ENCODE measurements at places on chromosomes 12 and 14. TPM values are rescaled to one million over a fixed set of nuclear protein-coding genes. Genes with fewer than 3 reads are reported as not detected.
A peak's percentile ranks its signal among the peaks of the same experiment; 100 is the strongest.

DNA sequence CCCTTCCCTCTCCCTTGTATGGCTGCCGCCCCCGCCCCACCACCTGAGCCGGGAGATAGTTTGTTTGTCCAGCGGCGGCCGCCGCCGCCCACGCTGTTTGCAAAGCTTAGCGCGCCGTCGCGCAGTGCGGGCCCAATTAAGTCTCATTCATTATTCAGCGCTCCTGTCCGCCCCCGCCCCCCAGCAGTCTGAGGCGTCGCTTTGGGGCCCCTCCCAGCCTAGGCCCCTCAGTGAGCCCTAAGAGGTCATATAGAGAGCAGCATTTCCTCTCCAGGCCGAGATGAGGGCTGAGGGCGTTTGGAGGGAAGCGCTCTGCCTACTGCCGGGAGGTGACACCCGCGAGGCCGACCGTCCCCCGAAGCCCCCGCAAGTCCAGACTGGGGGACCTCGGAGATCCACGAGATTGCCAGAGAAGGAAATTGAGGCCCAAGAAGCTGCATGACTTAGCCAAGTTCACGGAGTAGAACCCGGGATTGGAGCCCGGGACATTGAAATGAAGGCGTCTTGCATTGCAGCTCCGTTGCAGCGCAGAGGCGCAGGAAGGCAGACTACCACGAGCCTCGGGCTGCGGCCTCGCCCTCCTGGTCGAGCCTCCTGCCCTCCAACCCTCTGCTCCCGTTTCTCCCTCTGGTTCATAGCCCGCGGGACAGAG lies at the start of gene DNAJC22:
Gene DNAJC22 (plus strand): TSS at position 230 of the 652 bp plus-strand sequence. CDS start 1,985 bp downstream, outside the sequence.
- peaks cover 27% of the 10 kb centered on the region for H3K27me3 ChIP-seq
- peak within 1 kb of the TSS; percentile 36 for H3K4me3 ChIP-seq
- H3K36me3 ChIP-seq, result no peaks in the 10 kb centered on the region
- H3K4me1 ChIP-seq, result peaks cover 23% of the 10 kb centered on the region
- no peak within 1 kb of the TSS for H3K27ac ChIP-seq

The NPFF gene
- not detected for total RNA-seq

The RAD51AP1 gene
- total RNA-seq, result 51.3 TPM

DNA sequence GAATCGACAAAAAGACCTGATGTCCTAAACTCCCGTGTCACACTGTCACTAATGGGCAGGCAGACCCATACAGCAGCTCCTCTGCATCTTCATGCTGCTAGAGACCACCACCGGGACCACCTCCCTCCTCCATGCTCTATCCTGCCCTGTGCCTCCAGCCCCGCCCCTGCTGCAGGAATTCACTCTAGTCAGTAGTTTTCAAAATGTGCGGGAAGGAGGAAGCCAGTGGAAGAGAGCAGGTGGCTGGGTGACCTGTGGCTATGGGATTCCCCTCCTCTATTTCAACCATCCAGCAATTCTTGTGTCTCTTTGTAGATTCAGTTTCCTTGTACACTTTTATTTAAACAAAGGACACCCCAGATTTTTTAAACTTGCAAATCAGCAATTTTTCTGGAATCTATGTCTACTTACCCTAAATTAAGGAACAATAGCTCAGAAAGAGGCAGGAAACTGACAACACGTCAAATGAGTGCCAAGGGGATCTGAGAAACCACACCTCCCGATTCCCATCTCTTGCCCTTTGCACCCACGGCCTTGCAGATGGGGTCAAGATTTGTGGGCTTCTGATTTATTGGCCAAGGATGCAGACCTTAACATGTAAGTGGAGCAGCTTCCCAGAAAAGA lies 20.4 kb upstream of the MAP1LC3B2 start:
- no peaks in the 10 kb centered on the region for H3K27me3 ChIP-seq
- H3K36me3 ChIP-seq, result no peaks in the 10 kb centered on the region
- DNase-seq, result no peak
- H3K4me3 ChIP-seq, result no peak overlapping the region
- peaks cover 27% of the 10 kb centered on the region for H3K4me1 ChIP-seq

The TAMALIN gene
- 1.3 TPM for total RNA-seq

The GALNT8 gene
- not detected for total RNA-seq

The PTPN21 gene
- total RNA-seq, result 1.9 TPM

GRCh38 chr12:51371295-51371953 lies 19.8 kb downstream of the GALNT6 start:
- no peaks in the 10 kb centered on the region for H3K36me3 ChIP-seq
- H3K4me3 ChIP-seq, result no peak overlapping the region
- H3K27me3 ChIP-seq, result no peaks in the 10 kb centered on the region
- peaks cover 15% of the 10 kb centered on the region for H3K4me1 ChIP-seq
- DNase-seq, result no peak
- no peak overlapping the region for H3K27ac ChIP-seq

DNA sequence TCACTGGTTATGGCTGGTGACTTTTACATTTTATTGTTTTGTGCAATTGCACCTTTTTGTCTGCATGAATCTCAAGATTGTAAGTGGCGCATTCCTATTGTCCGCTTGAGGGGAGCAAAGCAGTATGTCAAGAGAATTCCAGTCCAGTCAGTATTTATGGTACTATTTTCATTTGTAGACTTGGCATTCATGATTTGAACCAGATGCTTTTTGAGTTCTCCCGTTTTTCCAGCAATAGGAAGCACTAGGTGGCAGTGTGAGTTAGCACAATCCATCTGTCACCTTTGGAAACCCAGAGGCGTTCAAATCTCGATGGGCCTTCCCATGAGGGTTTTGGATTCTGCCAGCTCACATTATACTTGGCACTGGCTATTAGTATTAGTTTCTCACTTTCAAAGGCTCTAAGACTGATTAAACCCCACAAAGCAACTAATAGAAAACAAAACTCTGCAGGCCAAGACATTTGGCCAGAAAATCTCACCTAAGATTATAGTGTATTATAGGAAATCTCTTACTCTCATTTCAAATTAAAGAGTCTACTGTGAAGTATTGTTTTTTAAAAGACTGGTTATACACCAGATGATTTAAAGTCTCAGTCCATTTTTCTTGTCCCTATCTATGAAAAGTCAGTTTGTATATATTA lies 2.2 kb downstream of the DACT1 start:
- H3K4me1 ChIP-seq, result peaks cover 15% of the 10 kb centered on the region
- H3K27me3 ChIP-seq, result peaks cover 19% of the 10 kb centered on the region
- no peak overlapping the region for H3K27ac ChIP-seq
- no peaks in the 10 kb centered on the region for H3K36me3 ChIP-seq

GRCh38 chr12:64912516-64913255 lies 88.2 kb downstream of the TBC1D30 start:
- H3K36me3 ChIP-seq, result no peaks in the 10 kb centered on the region
- no peak for DNase-seq
- no peak overlapping the region for H3K27ac ChIP-seq
- no peaks in the 10 kb centered on the region for H3K4me1 ChIP-seq

GRCh38 chr12:127290251-127290650 lies 976.7 kb upstream of the TMEM132C start:
- H3K36me3 ChIP-seq, result no peaks in the 10 kb centered on the region
- H3K4me1 ChIP-seq, result peaks cover 3% of the 10 kb centered on the region
- no peak overlapping the region for H3K27ac ChIP-seq
- peaks cover 12% of the 10 kb centered on the region for H3K27me3 ChIP-seq
- H3K4me3 ChIP-seq, result no peak overlapping the region

GRCh38 chr12:59151243-59151642 lies 230.9 kb upstream of the LRIG3 start:
- no peaks in the 10 kb centered on the region for H3K4me1 ChIP-seq
- DNase-seq, result no peak
- no peak overlapping the region for H3K4me3 ChIP-seq
- no peaks in the 10 kb centered on the region for H3K36me3 ChIP-seq
- H3K27me3 ChIP-seq, result no peaks in the 10 kb centered on the region

DNA sequence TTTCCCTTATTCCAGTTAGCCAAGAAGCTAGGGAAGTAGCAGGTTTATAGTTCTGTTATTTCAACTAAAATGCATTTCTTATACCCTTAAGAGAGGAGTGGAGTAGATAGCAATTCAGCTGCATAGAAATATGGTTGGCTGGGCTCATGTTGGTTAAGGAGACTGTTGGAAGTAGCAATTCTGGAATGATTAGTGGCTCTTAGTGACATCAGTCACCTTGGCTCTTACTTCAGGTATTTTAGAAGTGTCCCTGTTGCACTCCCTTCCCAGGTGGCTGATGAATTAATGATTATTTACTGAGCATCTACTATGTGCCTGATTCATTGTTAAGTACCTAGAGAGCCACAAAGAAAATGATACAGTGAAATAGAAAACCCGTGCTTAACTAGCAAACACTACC lies 128.1 kb downstream of the MGST1 start:
- H3K27me3 ChIP-seq, result no peaks in the 10 kb centered on the region
- no peak overlapping the region for H3K4me3 ChIP-seq
- DNase-seq, result no peak
- H3K4me1 ChIP-seq, result no peaks in the 10 kb centered on the region
- no peak overlapping the region for H3K27ac ChIP-seq

GRCh38 chr12:62717643-62718042 lies 217.3 kb downstream of the PPM1H start:
- H3K27ac ChIP-seq, result no peak overlapping the region
- no peak overlapping the region for H3K4me3 ChIP-seq
- H3K36me3 ChIP-seq, result peaks cover 10% of the 10 kb centered on the region
- no peaks in the 10 kb centered on the region for H3K27me3 ChIP-seq

The KITLG gene
- total RNA-seq, result 0.09 TPM

GRCh38 chr12:109264095-109264942 lies 44.8 kb downstream of the FOXN4 start:
- peaks cover 31% of the 10 kb centered on the region for H3K27me3 ChIP-seq
- no peaks in the 10 kb centered on the region for H3K36me3 ChIP-seq
- DNase-seq, result peak; percentile 87
- no peaks in the 10 kb centered on the region for H3K4me1 ChIP-seq
- H3K4me3 ChIP-seq, result no peak overlapping the region

The PLCZ1 gene
- not detected for total RNA-seq

- H3K27me3 ChIP-seq, result no peaks in the 10 kb centered on the region
- H3K36me3 ChIP-seq, result peaks cover 96% of the 10 kb centered on the region
- H3K27ac ChIP-seq, result no peak overlapping the region
- H3K4me3 ChIP-seq, result no peak overlapping the region
These were observed 14.0 kb downstream of the RTRAF start for GRCh38 chr14:52003324-52003723.

- H3K27me3 ChIP-seq, result no peaks in the 10 kb centered on the region
- peaks cover 76% of the 10 kb centered on the region for H3K4me1 ChIP-seq
- peaks cover 45% of the 10 kb centered on the region for H3K36me3 ChIP-seq
- no peak for DNase-seq
- H3K27ac ChIP-seq, result no peak overlapping the region
These were observed 37.0 kb upstream of the PNMA1 start for GRCh38 chr14:73751157-73751691.

The ERH gene
- 250 TPM for total RNA-seq

GRCh38 chr12:38744041-38744440 lies 161.3 kb downstream of the CPNE8 start:
- no peak for DNase-seq
- H3K27me3 ChIP-seq, result no peaks in the 10 kb centered on the region
- H3K4me3 ChIP-seq, result no peak overlapping the region
- no peak overlapping the region for H3K27ac ChIP-seq
- H3K36me3 ChIP-seq, result no peaks in the 10 kb centered on the region

DNA sequence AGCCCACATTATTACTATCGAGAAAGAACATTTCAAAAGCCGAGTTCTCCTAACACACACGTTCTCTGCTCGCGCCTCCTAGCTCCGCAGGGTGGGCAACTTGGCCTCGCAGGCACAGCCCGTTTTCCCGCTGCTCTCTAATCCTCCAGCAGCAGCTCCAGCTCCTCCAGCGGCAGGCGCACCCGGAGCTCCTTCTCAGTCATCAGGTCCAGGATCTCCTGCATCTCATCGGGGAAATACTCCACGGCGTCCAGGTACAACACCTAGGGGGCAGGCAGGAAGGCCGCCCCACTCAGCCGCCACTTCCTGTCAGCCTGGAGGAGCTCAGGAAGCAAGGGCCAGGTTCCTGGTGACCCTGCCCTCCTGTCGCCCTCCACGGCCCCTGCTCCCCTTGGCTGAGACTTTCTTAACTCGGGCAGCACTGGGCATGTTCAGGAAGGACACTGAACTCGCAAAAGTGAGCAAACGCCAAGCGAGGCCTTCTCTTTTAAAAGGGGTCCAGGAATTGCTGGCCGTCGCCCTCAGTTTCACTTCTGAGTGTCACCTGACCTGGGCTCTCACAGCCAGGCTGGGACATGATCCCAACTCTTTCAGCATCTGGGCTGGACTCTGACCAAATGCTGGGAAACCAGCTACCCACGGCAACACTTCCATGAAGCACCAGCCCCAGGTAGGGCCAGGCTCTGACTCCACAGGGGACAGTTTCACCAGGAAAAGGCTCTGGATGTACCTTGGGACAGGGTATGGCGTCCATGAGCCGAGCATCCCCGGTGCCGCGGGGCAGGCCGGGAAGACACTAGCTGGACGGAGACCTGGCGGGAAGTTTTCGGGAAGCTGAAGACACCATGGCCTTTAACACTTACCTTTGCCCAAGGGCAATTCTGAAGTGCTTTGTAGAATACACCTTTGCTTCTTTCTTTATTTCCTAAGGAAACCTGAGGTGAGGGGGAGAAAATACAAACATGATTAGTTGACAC lies 22.1 kb downstream of the PSMC1 start:
- DNase-seq, result no peak
- H3K4me3 ChIP-seq, result no peak overlapping the region
- H3K36me3 ChIP-seq, result peaks cover 20% of the 10 kb centered on the region
- no peaks in the 10 kb centered on the region for H3K27me3 ChIP-seq
- H3K4me1 ChIP-seq, result peaks cover 4% of the 10 kb centered on the region

DNA sequence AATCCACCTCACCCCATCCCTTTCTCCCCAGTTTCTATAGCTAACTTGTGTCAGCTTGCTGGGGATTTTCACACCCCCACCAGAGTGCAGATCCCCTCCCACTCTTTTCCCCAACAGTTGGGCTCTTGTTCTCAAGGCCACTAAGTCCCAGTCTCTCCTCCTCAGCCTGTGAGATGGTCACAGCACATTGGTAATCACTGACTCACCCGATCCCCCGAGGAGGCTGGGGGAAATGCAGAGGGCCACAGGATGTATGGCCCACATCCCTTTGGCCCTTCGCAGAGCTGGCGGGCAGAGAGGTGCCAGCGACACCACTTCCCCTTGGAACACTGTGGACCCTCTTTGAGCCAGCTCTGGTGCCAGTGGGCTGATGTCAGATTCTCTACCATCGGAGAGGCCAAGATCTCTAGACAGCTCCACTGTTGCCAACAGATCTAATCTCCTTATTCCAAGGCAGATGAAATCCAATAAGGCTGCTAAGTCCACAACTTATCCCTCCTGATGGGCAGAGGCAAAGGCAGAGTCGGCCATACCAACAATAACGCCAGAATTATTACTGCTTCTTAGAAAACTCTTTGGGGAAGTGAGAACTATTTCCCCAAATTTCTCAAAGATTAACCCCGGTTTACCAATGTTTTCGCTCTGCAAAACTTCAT lies 1.6 kb downstream of the FMNL3 start:
- no peaks in the 10 kb centered on the region for H3K27me3 ChIP-seq
- H3K36me3 ChIP-seq, result no peaks in the 10 kb centered on the region
- DNase-seq, result peak; percentile 53

The ZDHHC22 gene
- not detected for total RNA-seq

The SMCO3 gene
- not detected for total RNA-seq

DNA sequence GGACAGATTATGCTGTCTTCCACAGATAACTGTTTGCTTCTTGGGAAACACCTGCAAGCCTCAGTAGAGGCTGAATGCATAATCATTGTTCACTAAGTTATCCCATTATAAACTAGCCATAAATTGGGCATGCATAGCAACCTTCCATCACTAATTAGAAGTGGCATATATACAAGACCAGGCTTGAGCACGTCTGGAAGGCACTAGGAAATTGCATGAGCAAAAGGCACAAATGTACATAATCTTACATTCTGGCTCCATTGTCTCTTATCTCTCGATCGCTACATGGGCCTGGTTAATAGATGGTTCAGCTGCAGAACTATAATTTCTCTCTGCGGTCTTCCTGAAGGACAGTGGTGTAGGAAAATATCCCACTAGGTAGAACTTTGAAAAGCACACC lies 679.2 kb downstream of the RPL10L start:
- no peak overlapping the region for H3K4me3 ChIP-seq
- H3K4me1 ChIP-seq, result no peaks in the 10 kb centered on the region
- H3K27me3 ChIP-seq, result no peaks in the 10 kb centered on the region
- H3K27ac ChIP-seq, result no peak overlapping the region

Data from K562 (cell line).